ENCODE measurements at places on chromosomes 12 and 14. TPM values are rescaled to one million over a fixed set of nuclear protein-coding genes. Genes with fewer than 3 reads are reported as not detected.

COX8C gene
- total RNA-seq: not detected

DLST gene
- 50.0 TPM for total RNA-seq

FAM222A gene
- total RNA-seq: 0.27 TPM

KSR2 gene
- total RNA-seq: 0.28 TPM

FGF6 gene
- not detected for total RNA-seq
